Upper lobe of right lung (tissue), 1 donor: ENCODE measurements at places on chromosomes 2 and 18. TPM values are rescaled to one million over a fixed set of nuclear protein-coding genes. Genes with fewer than 3 reads are reported as not detected.

The PIEZO2 gene
- total RNA-seq = 20.4 TPM

The GREB1 gene
- total RNA-seq = 0.90 TPM

The ESPNL gene
- 0.35 TPM for total RNA-seq

The SIX3 gene
- total RNA-seq = not detected

The GFPT1 gene
- total RNA-seq = 68.2 TPM

The LDLRAD4 gene
- total RNA-seq = 18.4 TPM

The RGPD8 gene
- total RNA-seq = 20.0 TPM

The GALNT14 gene
- total RNA-seq = 0.81 TPM

The RAB17 gene
- total RNA-seq = 50.9 TPM

The BOLL gene
- not detected for total RNA-seq

The ZNF804A gene
- 0.78 TPM for total RNA-seq

The IL1F10 gene
- total RNA-seq = not detected

The KRTCAP3 gene
- 22.5 TPM for total RNA-seq

The C18orf32 gene
- 53.2 TPM for total RNA-seq

The MYCN gene
- 0.49 TPM for total RNA-seq

The ARHGAP15 gene
- total RNA-seq = 19.2 TPM

The GALNT5 gene
- total RNA-seq = 40.2 TPM

The SP5 gene
- total RNA-seq = 2.5 TPM

The SP110 gene
- 46.9 TPM for total RNA-seq

The CTAGE1 gene
- total RNA-seq = not detected

The ACVR1 gene
- 34.4 TPM for total RNA-seq

The KCNG2 gene
- total RNA-seq = 0.46 TPM

The RNF152 gene
- total RNA-seq = 21.2 TPM

The TTN gene
- 19.6 TPM for total RNA-seq

The PCARE gene
- total RNA-seq = 0.55 TPM

The NCKAP1 gene
- 117 TPM for total RNA-seq

The VWA3B gene
- 0.17 TPM for total RNA-seq

The KCNF1 gene
- 0.17 TPM for total RNA-seq

The CNDP2 gene
- 213 TPM for total RNA-seq

The MYO5B gene
- 31.6 TPM for total RNA-seq

The GPR39 gene
- 13.4 TPM for total RNA-seq

The SCYGR3 gene
- not detected for total RNA-seq

The ATP6V1B1 gene
- 2.1 TPM for total RNA-seq

The RAB27B gene
- 22.2 TPM for total RNA-seq

The FAM237A gene
- total RNA-seq = not detected

The OTOS gene
- total RNA-seq = not detected

The HRH4 gene
- total RNA-seq = 1.7 TPM

The PPP1R1C gene
- 5.8 TPM for total RNA-seq

The UGT1A3 gene
- total RNA-seq = not detected

The KIF1A gene
- total RNA-seq = 0.81 TPM

The REEP1 gene
- total RNA-seq = 7.8 TPM

The ABI2 gene
- total RNA-seq = 46.3 TPM

The LIMS2 gene
- 161 TPM for total RNA-seq

The LRP1B gene
- 0.12 TPM for total RNA-seq

The MC4R gene
- not detected for total RNA-seq

The ERBB4 gene
- 22.6 TPM for total RNA-seq

The GKN2 gene
- 77.2 TPM for total RNA-seq

The MITD1 gene
- 21.2 TPM for total RNA-seq

The CDKL4 gene
- total RNA-seq = 2.1 TPM

The LONRF2 gene
- 4.2 TPM for total RNA-seq
